ENCODE measurements at places on chromosomes 6 and 20.

DNA sequence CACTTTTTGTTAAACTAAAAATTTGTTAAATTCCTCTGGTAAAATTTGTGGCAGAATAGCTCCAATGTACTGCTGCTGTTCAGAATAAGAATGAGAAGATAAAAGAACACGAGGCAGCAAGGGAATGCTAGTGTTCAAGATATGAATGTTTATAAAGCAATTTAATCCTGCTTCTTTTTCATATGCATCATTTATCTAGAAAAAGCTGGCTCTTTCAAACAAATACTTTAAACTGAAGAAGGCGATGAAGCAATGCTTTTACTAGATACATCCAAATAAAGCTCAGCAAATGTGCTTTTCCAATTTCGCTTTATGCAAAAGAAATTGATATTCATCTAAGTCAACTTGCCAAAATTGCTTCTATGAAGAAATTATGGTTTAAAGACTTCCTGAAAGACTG, 66.5 kb downstream of the COL9A1 start:
- no peak for DNase-seq

GRCh38 chr6:153059757-153060156, 57.2 kb upstream of the MTRF1L start:
- DNase-seq, result no peak

DNA sequence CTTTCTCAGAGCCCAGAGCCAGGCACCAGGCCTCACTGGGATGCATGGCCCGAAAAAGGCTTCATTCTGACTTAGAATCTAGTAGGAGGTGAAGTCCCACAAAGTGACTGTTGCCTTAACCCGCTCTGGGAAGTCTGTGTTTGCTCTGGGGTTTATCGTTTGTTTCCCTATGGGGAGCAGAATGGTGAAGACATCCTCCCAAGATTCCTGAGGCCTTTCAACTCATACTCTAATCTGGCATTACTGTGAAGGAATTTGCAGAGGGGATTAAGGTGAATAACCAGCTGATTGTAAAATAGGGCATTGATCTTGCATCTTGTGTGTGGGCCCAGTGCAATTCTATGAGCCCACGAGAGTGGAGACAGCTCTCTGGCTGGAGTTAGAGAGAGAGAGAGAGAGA, 67.8 kb downstream of the CDH26 start:
- no peak for DNase-seq

- DNase-seq, result no peak
These were observed 413.7 kb downstream of the RFPL4B start for GRCh38 chr6:112760831-112761230.

DNA sequence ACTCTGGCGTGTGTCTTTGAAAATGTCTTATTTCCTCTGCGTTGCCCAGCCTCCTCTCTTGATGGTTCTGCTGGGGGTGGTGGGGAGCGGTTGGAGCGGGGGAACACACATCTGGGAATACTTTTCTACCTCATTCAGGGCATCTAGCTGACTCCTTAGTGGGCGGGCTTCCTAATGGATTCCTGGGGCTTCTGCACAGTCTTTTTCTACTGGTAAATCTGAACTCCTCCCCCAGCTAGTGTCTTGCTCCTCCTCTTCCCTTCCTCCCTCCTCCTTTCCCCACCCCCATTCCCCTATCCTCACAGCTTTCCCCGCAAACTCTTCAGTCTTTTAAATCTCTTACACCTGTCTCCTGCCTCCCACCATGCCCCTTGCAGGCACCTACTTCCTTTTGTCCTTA, 74.4 kb downstream of the PRL start:
- no peak for DNase-seq

DNA sequence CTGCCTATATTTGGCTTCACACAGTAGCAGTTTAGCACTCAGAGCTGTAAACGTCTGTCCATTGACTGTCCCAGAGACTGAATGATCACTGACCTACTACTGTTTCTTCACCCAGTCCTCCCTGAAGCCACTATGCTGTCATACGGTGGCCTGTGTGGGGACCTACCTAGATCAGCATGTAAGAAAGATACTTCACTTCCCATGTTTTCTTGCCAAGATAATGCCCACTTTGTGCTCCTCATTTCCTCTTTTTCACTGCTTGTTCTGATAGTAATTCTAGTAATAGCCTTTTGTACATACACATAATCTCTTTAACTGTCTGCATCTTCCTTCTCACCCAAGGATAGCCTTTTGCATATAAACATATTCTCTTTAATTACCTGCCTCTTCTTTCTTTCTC, 109.9 kb upstream of the TIAM2 start:
- no peak for DNase-seq

Measured in bone marrow (tissue), 2 donors.